ENCODE measurements at places on chromosomes 3 and 15. TPM values are rescaled to one million over a fixed set of nuclear protein-coding genes. Genes with fewer than 3 reads are reported as not detected.

DNA sequence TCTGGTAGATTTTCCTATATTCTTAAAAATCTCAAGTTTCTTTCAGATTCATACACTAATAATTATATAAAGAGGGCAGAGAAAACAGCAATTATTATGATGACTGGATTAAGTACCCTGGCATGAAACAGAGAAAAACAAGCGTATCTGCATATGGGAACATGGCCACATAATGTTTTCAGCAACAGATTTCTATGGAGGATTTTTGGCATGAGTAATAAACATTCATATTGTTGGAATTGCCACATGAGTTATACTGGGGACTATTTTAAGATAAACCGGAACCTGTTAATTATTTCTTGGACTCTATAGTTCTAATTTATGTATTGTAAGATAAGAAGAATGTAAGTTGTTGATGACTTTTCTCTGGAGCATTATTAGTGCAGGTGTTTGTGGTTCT lies 112.7 kb downstream of the OXSM start:
- DNase-seq: no peak

GRCh38 chr15:51342227-51342999 lies 958 bp downstream of the GLDN start:
- no peak for DNase-seq

DNA sequence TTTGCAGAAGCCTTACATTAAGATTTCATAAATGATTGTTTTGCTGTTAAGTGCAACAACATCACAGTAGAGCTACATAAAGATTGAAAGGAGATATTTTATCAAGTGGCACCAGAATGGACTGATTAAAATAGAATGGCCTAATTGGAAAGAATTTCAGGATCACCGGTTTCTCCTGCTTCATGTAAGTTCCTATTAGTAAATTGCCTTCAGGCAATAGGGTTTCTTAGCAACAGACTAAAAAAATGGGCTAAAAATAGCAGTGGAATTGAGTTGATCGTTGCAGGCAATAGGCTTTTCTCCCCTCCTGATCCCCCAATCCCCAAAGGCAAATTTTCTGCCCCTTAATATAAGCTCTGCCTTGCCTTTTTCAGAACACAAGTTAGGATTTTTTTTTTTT lies 917 bp downstream of the LNP1 start:
- no peak for DNase-seq

GRCh38 chr15:64856429-64857145 lies 14.9 kb downstream of the PLEKHO2 start:
- DNase-seq: no peak

DNA sequence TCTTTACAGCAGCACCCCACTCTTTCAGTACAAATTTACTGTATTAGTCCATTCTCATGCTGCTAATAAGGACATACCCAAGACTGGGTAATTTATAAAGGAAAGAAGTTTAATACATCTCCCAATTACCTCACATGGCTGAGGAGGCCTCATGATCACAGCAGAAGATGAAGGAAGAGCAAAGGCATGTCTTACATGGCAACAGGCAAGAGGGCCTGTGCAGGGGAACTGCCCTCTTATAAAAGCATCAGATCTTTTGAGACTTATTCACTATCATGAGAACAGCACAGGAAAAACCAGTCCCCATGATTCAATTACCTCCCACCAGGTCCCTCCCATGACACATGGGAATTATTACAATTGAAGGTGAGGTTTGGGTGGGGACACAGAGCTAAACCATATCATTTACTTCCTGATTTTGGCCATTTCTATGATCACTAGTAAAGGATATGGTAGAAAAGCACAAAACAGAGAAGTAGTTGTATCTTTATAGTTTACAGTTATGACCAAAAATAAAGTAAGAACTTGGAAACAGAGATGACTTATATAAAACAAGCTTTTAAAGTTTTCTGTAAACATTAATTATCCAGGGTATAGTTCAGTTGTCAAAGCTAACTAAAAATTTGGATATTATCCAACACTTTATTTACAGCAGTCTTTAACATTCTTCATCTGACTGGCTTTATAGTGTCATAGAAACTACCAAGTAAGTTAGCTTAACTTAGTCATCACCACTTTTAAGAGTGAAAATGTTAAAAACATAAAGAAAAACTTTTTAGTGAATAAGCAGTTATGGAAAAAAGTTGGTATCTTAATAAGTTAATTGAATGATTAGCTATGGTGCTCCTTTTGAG lies 40.2 kb downstream of the P2RY1 start:
- DNase-seq: no peak

The SERPINI2 gene
- polyA plus RNA-seq: 1.2 TPM

All from left renal pelvis (tissue), 4 donors.